T-helper 2 cell (primary cell): ENCODE measurements at places on chromosomes 7 and 10.

- no peak for DNase-seq
These were observed 25.2 kb downstream of the ATRNL1 start for GRCh38 chr10:115118346-115118745.

GRCh38 chr10:87915989-87916388 lies 52.6 kb downstream of the PTEN start:
- no peak for DNase-seq

DNA sequence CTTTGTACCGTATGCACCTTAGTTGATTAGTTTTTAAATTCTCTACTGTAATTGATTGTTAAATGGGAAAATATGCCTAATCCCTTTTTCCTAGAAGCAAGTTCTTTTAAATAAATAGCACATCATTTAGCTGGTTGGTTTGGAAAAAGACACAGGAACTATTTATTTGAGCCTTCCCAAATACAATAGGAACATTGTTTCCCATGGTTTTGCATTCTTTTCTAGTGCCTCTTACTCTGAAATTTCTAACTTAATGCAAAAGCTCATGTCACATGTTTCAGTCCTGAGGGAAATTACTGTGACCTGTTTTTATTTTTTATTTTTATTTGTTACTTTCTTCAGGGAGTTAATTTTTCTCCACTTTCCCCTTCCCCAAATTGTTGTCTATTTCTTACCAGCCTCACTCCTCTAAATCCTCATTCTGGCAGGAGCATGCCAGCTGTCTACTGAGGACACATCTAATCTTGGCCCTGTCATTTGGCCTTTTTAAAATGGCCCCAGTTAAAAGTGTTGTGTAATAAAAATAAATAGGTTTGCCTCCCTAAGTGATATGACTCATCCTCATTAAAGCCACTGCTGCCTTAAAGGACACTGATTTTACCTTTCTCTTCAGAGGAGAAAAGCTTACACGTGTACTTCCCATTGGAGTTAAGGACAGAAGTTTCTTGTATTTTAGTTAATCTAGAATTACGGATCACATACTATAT lies 94.5 kb downstream of the PPP1R3A start:
- DNase-seq: no peak

DNA sequence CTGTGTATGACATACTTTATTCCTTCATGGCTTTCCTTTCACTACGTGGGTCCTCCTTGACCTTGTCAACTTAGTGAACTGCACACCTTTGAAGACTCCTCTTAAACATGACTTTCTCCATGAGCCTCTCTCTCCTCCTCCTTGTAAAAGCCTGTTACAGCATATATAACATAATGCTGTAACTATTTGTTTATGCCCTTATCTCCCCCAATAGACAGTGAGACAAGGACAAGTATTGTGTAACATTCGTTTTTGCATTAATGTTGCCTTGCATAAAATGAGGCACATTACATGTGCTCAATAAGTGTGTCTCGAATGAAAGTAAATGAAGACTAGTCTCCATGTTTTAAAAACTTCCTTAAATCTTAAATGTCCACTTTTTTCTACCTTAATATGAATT lies 4.3 kb upstream of the LAMB1 start:
- no peak for DNase-seq

GRCh38 chr7:124702385-124702784 lies 63.2 kb downstream of the GPR37 start:
- DNase-seq: no peak

DNA sequence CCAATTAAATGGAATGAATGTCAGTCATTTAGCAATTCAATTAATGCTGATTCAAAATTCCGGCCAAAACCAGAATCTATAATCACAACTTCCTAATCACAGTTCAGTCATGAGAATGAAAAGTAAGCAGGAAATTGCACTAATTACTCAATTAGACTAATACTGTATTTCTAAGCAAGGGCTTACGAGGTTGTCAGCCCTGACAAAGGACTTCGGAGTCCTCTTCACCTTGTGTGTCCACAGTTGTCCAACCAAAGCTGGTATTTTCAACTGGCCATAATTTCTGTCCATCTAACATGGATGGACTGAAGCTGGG lies 17.4 kb downstream of the CPA1 start:
- DNase-seq: no peak

- DNase-seq: no peak
These were observed 253.2 kb downstream of the HTR7 start for GRCh38 chr10:90604636-90605035.

DNA sequence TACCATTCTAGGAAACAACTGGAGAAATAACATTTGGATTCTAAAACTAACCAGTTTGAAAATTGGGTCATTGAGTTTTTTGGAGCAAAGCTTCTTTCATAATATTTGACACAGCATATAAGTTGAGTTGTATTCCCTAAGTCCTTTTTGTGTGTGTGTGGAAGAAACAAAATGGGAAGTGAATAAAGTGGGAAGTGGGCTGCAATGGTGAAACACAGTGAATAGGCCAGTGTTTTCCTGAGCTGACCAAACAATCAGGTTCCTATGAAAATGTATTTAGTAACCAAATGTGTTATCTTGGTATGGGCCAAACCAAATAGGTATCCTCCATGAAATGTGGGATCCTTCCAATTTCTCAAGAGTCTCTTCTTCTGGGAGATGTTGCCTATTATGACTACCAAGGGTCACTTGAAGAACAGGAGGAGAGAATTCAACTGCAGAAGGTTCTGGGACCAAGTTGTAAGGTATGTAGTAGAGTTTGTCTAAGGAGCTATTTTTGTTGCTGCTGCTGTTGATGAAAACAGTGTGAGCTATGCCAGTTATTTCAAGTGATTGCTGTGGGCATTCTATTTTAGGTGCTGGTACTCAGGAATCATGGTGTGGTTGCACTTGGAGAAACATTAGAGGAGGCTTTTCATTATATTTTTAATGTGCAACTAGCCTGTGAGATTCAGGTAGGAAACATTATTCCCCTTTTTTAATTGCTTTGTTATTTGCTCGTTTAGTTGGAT lies 88.3 kb upstream of the MXI1 start:
- no peak for DNase-seq

- DNase-seq: no peak
These were observed 1.0 kb downstream of the SRGN start for GRCh38 chr10:69088801-69089501.

DNA sequence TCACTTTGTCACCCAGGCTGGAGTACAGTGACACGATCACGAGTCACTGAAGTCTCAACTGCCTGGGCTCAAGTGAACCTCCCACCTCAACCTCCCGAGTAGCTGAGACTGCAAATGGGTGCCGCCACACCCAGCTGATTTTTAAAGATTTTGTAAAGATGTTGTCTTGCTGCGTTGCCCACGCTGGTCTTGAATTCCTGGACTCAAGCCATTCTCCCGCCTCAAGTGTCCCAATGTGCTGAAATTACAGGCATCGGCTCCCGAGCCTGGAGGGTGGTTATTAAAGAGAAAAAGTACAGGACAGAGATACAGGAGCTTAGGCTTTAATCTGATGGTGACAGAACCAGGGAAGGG lies 55.1 kb downstream of the KCTD7 start:
- no peak for DNase-seq

DNA sequence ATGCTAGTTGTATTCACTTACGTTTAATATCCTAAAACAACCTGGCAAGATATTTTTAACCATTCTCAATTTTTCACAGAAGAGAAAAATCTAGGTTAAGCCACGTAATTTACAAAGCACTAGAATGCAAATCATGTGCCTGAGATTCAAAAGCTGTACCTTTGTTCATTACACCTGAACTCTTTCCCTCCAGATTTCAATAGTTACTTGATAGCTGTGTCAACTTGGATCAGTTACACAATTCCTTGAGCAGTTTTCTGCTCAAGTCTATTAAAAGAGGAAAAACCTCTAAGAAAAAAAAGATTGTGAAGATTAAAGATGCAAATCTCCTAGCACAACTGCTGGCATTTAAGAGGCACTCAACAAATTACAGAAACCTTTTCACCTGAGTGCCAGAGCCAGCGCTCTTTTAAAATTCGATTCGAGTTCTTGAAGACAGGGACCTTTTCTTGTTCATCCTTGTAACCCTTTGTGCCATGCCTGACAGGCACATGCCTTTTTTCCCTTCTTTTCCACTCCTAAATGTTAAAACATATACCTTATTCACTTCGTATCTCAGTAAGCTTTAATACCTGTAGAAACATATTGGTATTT lies 886 bp downstream of the NSUN6 start:
- DNase-seq: no peak

DNA sequence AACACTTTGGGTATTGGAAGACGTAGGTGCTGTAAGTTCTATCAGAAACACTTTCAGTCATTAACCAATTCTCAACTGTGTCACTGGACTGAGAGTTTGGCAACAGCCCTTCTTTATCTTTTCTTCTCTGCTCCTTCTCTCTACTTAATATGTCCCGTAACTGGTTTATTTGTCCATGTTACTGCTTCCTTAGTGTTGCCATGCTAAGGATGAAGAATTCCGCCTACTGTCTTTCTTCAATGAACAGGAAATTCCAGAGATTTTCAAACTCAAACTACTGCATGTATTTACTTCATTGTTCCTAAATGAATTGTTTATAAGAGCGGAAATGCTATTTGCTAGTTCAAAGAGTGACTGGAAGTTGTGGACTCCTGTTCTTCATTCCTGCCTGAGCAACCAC lies 143.7 kb downstream of the TAX1BP1 start:
- DNase-seq: no peak

- DNase-seq: peak; percentile 51
These were observed 10.4 kb downstream of the ZNF365 start for GRCh38 chr10:62384447-62385081.

DNA sequence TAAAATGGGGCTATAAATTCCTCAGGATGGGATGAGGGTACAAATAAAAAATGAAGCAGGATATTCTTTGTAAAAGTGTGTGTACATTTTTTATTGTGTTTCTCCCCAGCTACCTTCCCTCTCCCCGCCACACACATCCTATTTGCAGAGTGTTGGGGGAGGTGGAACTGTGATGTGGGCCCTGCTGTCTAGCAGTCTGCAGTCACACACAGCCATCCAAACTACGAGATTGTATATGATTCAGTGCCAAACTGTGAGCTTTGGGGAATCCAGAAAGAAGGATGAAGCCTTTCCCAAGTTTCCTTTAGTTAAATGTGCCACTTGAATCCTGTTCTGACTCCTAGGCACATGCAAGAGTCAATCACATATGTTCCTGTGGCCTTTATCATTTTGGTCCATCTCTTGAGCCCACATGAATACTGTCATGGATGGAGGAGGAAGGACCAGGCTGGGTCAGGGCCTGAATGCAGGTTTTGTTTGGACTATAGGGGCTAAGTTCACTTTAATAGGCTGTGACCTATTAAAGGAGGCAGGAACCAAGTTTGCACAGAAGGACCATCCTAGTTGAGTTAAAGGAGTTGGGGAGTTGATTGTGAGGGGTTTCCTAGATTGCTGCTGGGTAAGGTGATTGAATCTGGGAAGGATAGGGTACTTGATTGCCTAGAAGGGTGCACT lies 1.1 kb upstream of the SEMA4G start:
- no peak for DNase-seq

DNA sequence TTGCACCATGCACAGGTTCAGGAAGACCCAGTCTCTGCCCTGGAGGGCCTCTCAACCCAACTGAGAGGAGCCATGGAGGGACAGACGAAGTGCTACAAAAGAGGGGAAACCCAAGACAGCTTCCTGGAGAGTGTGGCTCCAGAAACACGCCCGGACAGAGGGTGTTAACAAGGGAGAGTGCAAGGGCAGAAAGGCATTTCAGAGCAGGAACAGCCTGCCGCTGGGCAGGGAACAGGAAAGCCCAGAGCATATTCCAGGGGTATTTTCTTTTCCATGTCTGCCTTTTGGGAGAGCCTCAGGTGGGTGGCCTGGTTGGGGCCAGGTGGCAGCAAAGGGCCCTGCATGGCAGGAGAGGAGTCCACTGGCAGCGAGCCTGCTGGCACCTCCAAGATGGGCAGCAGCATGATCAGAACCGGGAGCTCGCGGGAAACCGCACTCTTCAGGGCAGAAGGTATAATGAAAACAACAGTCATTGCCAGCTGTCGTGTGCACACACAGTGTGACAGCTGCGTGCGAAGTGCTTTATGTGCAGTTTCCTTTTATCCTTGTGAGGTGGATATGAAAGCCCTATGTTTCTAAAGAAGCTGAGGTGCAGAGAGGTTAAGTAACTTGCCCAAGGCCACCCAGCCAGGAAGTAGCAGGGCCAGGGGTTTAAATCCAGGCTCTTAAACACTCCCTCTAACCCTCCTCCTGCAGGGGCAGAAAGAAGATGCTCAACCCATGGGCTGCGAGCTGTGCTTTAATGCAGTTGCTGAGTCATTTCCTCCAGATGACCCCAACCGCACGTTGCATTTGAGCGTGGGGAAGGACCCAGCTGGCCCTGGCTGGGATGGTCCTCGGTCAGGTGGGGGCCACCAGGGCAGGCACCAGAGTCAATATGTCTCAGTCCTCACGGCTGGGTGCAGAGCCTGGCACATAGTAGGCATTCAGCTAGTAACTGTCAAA lies 128.6 kb downstream of the OAT start:
- DNase-seq: no peak

DNA sequence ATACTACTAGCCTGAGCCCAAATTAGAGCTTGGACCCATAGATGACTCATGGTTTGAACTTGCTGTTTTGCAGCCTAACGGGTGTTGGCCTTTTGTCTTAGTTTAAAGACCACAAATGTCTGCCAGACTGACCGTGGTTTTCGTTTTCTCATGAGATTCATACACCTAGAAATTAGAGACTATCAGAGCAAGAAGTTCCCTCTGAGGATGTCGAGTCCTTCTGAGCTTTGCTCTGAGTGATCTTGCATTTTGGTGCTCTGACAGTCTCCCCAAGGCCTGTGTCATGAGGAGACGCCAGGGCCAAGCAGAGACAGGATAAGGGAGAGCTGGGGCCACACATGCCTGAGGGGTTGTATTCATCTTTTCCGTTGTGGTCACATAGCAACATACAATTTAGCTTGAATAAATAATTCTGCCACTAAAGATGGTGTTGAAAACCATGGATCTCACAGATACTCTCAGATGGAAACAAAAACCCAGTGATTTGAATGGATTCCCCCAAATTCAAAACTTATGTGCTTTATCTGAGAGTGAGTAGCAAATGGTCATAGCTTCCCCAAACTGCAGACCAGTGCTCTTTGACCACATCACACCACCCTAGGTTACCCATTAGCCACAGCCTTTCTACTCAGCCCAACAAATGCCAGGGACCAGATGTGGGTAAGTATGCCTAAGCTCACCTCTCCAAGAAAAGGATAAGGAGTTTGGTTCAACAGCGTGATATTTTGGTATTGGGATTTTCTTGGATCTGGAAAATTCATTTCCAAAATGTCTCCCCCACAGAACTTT lies 762.0 kb upstream of the IGFBP3 start:
- no peak for DNase-seq

GRCh38 chr10:132397036-132397541 lies at the start of gene PWWP2B:
PWWP2B (plus strand) TSS chr10:132397200; CDS start chr10:132397227, 27 bp downstream.
- peak; percentile 42 for DNase-seq

- no peak for DNase-seq
These were observed 419.9 kb downstream of the NRG3 start for GRCh38 chr10:82294874-82295378.

GRCh38 chr7:6443372-6443941 lies 4.3 kb downstream of the DAGLB start:
- DNase-seq: no peak

GRCh38 chr10:74824184-74824899 lies 2.1 kb upstream of the KAT6B start:
- DNase-seq: peak; percentile 6

GRCh38 chr7:841943-842342 lies 9.7 kb downstream of the SUN1 start:
- DNase-seq: no peak
